ENCODE measurements at places on chromosomes 5 and 9.

DNA sequence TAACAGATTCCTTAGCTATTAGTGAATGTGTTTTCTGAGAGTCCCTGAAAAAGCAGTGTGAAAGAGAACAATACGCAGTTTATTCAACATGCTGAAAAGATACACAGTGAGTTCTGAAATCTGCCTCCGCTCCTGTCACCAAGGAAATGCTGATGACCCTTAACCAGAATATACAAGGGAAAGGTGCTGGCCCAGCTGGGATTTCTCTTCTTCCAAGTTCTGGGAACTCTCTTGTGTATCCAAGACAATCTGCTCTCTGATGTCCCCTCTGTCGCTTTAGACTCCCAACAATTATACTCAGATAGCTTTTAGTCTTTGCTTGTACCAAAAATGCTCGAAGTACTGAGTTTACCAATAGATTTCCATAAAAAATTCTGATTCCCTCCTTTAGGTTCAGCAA lies 214.9 kb downstream of the TMEM167A start:
- DNase-seq: no peak

DNA sequence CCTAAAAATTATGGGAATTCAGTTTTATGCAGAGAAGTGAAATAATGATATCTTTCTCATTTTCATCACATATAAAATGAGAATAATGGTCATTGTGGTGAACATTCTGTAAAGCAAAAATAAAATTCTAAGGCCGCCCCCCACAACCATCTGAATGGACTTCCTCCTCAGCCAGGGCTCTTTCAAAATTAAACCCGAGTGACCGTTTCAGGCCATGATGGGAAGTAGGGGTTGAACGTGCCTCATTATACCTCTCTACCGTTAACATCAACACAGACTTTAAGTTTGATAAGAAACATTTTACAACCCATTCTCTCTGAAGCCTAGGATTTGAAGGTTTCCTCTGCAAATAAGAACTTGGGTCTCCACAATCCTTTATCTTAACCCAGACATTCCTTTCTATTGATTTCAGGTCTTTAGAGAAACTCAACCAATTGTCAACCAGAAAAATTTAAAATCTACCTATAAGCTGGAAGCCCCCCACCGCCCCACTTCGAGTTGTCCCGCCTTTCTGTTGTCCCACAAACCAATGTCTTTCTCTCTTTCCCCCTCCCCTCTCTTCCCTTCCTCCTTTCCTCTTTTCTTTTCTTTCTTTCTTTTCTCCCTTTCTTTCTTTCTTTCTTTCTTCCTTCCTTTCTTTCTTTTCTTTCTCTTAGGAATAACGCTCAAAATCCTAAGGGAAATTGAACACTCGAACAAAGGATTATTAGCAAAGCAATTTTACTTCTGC lies 1.7 kb upstream of the TMCO6 start:
- no peak for DNase-seq

DNA sequence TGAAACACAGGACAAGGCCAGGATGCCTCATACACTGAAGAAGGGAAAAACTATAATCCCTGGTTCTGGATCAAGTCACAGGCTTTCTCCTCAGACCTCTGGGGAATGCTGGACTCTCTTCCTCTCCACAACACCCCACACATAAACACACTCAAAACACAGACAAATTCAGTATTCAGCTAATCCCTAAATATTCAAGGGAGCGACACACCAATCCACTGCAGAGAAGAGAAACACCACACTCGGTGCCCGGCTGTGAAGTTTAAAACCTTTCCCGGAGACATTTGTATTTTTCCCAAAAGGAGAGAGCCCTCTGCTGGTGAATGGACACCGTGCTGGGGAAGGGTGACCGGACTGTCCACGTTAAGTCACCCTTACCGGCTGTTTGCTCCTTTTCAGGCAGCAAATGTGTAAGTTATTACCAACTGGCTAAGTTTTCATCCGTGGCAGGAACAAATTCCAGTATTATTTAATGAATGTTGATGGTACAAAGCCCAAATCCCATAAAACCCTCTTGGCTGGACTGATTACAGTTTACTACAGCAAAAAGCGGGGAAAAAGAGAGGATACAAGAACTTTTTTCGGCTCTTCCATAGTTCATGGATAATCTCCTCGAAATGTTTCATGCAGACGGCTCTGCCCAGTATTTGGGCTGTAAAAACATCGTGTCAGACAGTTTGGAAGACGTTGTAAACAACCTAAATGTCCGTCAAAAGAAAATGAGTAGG lies 130.9 kb upstream of the SLC30A5 start:
- no peak for DNase-seq

DNA sequence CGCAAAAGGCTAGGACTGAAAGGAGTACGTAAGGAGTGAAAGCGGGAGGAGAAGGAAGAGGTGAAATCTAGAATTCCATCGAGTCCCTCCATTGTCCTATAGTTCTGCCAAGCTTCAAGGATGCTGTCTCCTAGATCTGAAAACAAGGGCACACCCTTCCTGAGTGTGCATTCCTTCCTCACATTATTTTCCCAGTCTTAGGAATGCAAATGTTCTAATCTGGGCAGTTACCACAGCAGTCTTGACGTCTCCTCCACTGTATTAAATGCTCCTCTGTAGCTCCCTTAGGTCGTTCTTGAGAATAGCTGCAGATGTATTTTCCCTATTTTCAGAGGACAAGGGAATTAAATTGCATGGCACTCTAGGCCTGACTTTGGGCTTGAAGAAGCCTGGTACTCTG lies 127.6 kb downstream of the SLIT3 start:
- no peak for DNase-seq

- no peak for DNase-seq
Measured at GRCh38 chr9:131738293-131739132, 1.4 kb downstream of the RAPGEF1 start.

DNA sequence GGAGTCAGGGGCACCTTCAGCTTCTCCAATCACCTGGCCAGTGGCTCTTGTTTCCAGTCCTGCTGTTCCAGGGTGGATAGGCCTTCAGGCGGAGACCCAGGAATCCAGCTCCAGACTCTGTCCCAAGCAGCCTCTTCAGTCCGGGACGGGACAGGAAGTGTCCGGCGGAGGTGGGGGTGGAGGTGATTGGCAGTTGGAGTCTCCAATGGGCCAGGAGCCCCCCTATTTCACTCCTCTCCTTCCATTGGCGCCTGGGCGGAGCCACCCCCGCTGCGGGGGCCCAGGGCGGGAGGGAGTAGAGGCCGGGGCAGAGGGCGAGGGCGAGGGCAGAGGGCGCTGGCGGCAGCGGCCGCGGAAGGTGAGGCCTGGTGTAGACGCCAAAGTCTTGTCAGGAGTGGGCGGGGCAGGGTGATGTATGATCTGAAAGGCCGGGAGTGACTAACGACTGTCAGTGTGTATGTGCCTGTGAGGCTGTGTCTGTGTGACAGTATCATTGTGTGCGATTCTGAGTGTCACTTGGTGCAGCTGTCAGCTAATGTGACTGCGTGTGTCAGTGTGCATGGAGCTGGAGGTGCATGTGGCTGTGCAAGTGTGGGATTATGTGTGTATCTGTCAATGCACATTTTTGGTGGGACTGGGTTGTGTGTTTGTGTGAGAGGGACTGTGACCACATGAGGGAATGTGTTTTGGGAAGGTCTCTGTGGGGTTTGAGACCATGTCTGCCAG lies at the start of gene IL11RA:
IL11RA (plus strand) TSS at position 310 of the 726 bp plus-strand sequence. CDS start 3,033 bp downstream, outside the sequence.
- DNase-seq: no peak

DNA sequence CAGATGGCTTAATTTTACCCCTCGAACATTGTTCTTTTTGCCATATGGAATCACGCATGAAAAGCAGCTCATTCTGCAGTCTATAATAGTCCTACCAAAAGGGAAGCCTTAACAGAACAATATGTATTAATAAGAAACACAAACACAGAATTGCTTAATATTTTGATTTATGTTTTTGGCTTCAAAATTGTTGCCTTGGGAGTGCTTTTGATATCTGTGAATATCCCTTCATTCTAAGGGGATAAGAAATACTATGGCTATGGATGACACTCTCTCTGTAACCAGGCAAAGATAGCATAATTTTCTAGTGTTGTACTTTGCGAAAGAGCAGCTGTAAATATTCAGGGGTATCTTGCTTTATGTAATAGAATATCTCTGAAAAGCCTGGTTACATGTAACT lies 26.3 kb upstream of the CFAP95 start:
- no peak for DNase-seq

- DNase-seq: no peak
Measured at GRCh38 chr9:133286523-133286922, 11.5 kb upstream of the ABO start.

- no peak for DNase-seq
Measured at GRCh38 chr5:128551476-128551875, 13.4 kb upstream of the FBN2 start.

- DNase-seq: no peak
Measured at GRCh38 chr5:87029951-87030350, 237.7 kb upstream of the RASA1 start.

DNA sequence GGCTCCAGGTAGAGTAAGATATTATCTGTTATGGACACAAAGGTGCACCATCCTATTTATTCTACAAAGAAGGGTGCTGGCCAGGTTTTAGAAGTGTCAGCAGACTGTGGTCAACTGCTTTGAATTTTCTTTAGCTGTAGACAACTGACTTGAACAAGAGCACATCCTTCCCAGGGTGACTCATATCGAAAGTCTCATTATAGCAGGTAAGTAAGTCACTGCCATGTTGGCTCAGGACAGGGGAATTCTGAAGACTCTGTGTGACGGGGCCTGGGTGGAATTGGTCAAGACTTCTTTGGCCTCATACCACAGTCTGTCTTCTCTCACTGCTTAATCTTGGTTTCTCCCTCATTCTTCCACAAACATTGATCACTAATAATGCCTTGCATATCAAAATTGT lies 214.5 kb upstream of the CDH9 start:
- no peak for DNase-seq

- DNase-seq: no peak
Measured at GRCh38 chr5:41843456-41844370, 26.5 kb downstream of the OXCT1 start.

GRCh38 chr5:74021126-74021525 lies 395.1 kb downstream of the ARHGEF28 start:
- no peak for DNase-seq

DNA sequence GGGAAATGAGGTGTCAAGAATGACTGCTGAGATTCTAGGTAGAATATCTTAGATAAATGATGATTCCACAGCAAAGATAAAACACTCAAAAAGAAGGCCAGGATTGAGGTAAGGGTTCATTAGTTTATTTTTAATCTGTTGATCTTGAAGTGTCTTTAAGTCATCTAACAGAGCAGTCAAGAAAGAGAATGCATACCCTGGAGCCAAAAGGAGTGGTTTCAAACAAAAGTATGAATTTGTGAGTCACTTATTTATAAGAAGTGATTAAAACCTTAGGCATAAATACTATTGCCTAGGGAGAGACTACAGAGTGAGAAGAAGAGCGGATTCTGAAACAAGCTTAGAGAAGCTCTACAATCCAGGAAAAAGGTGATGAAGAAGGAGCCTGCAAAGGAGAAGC lies 541.0 kb downstream of the DTWD2 start:
- DNase-seq: no peak

- no peak for DNase-seq
Measured at GRCh38 chr9:86644675-86645034, 290.4 kb upstream of the TUT7 start.

- no peak for DNase-seq
Measured at GRCh38 chr5:91130759-91131158, 252.4 kb downstream of the ARRDC3 start.

GRCh38 chr5:68074048-68074632 lies 141.4 kb upstream of the PIK3R1 start:
- no peak for DNase-seq

- no peak for DNase-seq
Measured at GRCh38 chr9:120934281-120934680, 7.7 kb upstream of the TRAF1 start.

- no peak for DNase-seq
Measured at GRCh38 chr9:97873882-97874281, 20.9 kb downstream of the FOXE1 start.

DNA sequence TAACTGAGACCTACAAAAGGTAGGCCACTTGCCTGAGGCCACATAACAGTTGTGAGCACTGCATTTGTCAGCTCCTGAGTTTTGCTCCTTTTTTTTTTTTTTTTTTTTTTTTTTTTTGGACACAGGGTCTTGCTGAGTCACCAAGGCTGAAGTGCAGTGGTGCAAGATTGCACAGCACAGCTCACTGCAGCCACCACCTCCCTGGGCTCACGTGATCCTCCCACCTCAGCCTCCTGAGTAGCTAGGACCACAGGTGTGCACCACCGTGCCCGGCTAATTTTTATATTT lies 37.1 kb downstream of the LAMC3 start:
- DNase-seq: no peak

- no peak for DNase-seq
Measured at GRCh38 chr5:72770266-72770665, 46.2 kb upstream of the TNPO1 start.

DNA sequence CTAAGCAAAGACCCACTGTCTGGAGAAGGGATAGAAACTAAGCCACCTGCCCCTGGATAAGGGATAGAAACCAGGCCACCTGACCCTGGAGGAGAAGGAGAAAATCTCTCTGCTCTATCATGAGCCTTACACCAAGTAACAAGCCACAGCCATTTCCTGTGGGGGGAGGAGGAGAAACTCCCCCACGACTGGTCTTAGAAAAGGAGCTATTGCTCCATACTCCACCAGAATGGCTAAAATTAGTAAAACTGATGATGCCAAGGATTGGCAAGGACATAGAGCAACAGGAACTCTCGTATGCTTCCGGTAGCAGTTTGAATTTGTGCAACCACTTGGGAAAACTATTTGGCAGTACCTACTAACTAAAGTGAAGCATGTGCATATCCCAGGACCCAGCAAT lies 70.8 kb downstream of the ACTL7B start:
- DNase-seq: no peak

- no peak for DNase-seq
Measured at GRCh38 chr9:132192728-132193127, 30.9 kb downstream of the NTNG2 start.

DNA sequence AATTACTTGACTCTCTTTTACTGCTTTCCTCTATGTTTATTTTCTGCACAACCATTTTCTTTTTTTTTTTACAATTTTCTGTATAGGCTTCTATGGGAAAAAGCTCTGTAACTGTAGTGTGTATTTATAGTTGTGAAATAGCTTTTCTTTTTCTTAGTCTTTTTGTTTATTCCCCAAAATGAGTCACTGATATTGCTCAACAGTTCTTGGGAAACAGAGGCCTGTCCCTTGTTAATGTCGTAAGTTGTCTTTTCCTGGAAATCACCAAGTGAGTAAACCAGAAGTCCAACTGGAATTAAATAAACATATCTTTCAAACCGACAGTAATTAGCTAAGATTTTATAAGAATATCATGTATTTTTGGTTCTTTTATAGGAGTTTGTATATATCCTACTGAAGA lies 325.1 kb upstream of the PRR16 start:
- DNase-seq: no peak

DNA sequence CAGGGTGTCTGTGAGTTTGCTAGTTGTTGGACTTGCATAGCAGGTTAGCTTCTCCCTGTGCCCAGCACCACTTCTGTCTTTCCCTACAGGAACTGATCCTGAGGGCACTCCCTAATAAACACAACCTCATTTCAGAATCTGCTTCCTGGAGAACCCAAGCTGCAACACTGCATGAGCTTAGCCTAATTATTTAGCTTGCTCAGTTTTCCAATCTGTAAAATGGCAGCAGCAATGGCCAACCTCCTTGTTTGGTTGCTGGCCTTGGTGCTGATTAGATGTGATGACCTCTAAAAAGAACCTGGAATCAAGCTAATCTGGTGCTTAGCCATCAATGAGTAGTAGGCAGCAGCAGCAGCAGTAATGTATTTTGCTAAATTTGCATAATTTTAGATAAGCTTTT lies 133.9 kb downstream of the ADCY2 start:
- no peak for DNase-seq

- DNase-seq: no peak
Measured at GRCh38 chr9:133826289-133827085, 88.3 kb upstream of the SARDH start.
